ENCODE measurements at places on chromosomes 1 and 21.

DNA sequence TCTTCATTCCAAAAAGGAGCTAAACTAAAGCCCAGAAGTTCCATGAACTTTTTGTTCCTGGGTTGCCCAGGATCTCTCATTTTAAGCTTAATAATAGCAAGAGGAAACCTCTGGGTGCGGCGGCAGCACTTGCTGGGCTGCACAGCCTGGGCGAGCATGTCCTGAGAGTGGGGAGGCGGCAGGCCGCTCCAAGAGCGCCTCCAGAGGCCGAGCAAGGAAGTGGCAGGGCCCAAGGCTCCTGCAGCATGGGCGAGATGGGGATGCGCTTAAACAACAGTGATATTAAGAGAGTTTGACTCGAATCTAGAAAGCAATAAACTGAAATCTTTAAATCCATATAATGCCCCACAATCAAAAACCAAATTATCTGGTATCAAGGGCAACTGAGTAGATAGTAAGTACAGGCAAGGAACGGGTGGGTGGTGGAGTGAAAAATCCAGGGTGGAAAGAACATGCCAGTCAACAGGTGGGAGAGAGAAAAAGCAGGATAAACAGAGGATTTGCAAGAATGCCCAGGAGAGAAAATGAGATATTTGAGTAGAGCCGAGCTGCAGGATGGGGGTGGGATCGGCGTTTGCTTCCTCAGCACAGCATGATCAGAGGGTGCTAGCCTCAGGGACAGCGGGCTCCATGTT lies 14.1 kb upstream of the TNR start:
- peak; percentile 8 for DNase-seq

DNA sequence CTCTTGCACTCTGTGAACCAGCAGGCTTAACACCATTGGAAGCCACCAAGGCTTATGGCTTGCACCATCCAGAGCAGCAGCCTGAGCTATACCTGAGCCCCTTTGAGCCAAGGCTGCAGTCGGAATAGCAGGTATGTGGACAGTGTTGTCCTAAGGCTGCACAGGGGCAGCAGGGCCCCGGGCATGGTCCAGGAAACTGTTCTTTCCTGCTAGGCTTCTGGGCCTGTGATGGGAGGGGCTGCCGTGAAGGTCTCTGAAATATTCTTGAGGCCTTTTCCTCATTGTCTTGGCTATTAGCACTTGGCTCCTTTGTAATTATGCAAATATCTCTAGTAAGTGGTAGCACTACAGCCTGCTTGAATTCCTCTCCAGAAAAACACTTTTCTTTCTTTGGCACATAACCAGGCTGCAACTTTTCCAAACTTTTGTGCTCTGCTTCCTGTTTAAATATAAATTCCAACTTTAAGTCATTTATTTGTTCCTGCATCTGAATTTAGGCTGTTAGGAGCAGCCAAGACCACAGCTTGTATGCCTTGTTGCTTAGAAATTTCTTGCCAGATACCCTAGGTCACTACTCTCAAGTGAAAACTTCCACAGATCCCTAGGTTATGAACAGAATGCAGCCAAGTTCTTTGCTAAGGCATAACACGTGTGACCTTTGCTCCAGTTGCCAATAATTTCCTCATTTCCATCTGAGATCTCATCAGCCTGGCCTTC lies 5.2 kb downstream of the KRTAP20-4 start:
- no peak for DNase-seq

DNA sequence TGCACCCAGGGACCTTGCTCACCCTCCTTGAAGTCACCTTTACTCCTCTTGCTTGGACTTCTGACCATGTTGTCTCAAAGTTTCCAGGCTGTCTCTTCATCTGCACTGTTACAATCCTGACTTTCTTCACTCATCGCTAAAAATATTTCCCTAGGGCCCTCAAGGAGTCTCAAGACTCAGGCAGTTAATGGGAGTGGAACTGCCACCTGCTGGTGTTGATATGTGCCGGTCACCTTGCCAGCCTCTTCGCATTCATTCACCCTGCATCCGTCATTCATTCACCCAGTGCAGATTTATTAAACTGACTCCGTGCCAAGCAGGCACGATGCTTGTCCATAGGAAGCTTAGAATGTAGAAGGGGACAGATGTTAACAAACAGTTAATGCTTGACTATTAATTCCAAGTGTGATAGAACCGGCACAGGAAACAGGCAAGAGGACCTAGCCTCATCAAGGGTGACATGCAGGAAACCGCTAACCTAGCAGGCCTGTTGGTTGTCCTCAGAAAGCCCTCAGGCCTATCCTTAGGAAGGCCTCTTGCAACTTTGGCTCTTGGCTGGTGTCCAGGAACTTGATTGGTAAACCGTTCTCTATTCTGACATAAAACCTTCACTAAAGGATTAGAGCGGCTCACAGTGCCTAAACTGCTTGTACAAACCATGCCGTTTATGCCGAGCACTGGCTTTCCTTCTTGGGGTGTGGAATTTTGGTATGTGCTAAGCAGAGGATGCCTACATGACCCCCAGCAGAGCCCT lies 342.2 kb downstream of the CAMTA1 start:
- DNase-seq = peak; percentile 21

DNA sequence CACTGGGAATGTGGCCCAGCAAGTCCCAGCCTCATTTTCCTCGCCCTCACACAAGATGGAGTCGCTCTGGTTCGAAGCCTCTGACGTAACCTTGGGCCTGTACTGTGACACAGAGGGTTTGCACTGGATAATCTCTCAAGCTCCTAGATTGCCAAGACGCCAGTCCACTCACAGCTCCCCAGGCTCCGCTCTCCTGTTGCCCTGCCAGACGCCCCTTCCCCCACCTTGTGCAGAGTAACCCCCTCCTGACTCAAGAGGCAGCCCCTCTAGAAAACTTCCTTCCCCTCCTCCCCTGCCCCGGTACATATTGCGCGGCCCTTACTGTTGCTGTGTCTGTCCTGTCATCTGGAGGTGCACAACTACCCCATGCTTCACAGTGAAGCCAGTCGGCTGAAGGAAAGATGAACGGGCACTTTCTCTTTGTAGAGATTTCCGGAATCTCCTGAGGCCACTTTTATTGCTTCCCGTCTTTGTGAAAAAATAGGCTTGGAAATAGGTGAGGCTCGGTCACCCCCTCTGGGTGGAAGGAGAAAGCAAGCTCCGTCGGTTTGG lies 981 bp upstream of the KIAA1614 start:
- peak; percentile 56 for DNase-seq

- DNase-seq = no peak
Observed at GRCh38 chr1:17031436-17031835, 19.7 kb upstream of the ATP13A2 start.

GRCh38 chr1:246875041-246876026 lies 56.4 kb downstream of the AHCTF1 start:
- peak; percentile 89 for DNase-seq

DNA sequence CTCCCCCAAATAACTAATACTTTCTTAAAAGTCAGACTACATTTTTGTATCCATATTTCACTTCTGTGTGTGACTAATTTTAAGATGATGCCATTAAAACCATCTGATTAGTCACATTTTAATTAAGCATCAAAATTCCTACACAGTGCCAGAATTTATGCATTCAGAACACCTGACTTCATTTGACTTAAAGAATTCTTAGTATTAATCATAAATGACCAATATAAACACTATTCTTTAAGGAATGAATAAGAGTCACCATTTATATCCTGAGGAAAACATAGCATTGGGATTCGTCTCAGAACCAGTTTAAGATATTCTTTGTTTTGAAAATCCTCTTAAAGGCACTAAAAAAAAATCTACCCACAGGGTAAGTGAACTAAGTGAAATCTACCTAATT lies 37.0 kb downstream of the TM2D1 start:
- DNase-seq = peak; percentile 62

DNA sequence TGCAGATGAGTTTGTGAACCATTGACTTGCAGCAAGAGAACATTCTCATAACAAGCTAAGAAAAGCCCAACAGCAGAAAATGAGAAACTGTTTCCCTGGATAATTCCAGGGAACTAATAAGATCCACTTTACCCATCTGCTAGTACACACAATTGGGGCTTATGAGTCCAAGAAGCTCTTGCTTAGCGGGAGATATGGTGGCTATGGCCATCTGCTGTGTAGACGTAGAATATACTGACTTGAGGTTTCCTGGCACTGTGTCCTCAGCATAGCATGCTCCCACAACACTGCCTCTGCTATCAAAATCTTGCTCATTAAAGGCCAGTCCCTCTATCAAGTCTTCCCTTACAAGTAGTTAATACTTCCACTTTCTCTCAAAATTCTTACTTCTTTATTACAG lies 6.8 kb upstream of the RXRG start:
- no peak for DNase-seq

- DNase-seq = peak; percentile 66
Observed at GRCh38 chr1:206808615-206809014, 36.3 kb upstream of the IL10 start.

DNA sequence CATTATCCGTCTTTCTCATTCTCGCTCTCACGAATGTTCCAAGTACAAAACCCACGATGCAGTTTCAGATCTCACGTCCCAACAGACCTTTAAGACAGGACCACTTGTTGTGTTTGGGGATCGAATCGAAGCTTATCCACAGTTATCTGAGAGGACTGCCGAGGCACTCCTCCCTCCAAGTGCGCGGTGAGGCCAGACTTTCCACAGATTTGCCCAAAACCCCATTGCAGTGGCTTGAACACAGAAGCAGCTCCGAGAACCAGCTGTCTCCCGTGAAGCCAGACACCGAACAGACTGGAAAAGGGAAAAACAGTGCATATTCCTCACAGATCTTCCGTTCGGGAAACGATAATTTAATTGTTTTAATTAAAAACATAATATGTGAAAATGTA lies 46.5 kb upstream of the COL6A2 start:
- no peak for DNase-seq

- no peak for DNase-seq
Observed at GRCh38 chr21:43299441-43300277, 127.3 kb downstream of the SIK1 start.

DNA sequence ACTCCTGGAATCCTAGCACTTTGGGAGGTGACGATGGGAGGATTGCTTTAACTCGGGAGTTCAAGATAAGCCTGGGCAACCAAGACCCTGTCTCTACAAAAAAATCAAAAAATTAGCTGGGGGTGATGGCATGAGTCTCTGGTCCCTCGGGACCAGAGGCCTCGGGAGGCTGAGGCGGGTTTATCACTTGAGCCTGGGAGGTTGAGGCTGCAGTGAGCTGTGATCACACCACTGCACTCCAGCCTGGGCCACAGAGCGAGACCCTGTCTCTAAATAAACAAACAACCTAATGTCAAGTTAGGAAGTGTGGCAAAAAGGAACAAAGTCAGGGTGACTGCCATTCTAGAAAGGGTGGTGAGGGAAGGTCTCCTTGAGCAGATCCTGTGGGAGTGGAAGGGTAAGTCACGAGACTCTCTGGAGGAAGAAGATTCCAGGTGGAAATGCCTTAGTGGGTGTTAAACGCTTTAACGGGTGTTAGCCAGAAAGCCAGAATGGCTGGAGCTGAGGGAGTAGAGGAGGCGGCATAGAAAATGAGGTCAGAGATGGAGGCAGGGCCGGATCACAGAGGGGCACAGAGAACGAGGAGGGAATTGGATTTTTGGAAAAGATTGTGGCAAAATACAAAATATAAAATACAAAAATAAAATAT lies 62.2 kb upstream of the ATP5PO start:
- DNase-seq = no peak

DNA sequence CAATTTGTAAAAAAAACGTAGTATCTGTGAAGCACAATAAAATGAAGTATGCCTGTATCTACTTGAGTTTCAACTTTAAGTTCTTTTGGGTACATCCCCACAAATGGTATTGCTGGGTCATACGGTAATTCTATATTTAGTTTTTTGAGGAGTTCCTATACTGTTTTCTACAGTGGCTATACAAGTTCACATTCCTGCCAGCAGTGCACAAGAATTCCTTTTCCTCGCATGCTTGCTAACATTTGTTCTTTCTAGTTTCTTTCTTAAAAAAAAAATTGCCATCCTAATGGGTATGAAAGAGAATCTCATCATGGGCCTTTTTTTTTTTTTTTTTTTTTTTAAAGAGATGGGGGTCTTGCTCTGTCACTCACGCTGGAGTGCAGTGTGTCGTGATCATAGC lies 41.9 kb downstream of the UCK2 start:
- DNase-seq = peak; percentile 29

DNA sequence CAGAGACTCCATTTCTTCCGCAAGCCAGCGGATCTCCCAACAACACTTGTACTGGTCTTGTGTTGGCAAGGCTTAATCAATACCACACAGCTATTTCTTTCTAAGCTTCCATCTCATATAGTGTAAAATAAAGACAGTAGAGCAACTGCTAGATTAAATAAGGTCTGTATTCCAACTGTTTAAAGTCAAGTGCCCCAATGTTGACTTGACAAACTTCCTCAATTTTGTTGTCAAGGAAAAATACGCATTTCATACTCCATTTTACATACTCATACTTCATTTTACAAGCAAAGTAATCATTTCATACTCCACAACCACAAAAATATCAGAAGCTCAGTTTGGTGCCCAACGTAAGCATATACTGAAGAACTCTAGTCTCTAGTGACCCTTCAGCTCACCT lies 143.0 kb downstream of the RERE start:
- no peak for DNase-seq

DNA sequence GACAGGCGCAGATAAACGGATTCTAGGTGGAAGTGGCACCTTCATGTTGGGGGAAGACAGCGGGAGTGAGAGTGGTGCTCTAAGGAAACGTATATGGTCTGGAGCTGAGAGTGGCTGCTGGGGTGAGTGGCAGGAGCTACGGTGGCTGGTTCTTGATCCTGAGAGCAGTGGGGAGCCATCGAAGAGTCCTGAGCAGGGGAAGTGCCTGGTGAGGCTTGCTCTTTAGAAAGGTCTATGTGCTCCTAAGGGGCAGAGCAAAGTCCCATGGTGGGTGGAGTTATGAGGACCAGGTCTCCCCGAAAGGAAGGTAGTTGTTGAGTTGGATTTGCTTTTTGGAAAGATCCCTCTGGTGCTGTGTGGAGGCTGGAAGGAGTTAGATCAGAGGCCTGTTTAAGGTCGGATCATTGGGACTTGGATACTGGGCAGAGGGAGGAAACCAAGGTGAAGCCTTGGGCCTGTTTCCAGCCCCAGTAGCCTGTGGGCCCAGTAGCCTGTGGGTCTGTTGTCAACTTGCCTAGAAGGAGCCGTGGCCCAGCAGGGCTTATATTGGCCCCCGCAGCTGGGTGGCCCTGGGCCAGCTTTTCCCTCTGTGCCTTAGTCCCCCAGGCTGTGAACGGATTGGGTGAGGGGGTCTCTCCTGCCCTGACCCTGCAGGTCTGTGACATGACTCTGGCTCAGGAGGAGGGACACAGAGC lies 33.0 kb downstream of the ACOT11 start:
- no peak for DNase-seq

- peak; percentile 75 for DNase-seq
Observed at GRCh38 chr1:21909286-21909759, 27.8 kb downstream of the HSPG2 start.

GRCh38 chr1:44890007-44890406 lies 47.0 kb upstream of the PTCH2 start:
- no peak for DNase-seq
